GOT3 (cell line): ENCODE measurements at places on chromosomes 11 and 22.

DNA sequence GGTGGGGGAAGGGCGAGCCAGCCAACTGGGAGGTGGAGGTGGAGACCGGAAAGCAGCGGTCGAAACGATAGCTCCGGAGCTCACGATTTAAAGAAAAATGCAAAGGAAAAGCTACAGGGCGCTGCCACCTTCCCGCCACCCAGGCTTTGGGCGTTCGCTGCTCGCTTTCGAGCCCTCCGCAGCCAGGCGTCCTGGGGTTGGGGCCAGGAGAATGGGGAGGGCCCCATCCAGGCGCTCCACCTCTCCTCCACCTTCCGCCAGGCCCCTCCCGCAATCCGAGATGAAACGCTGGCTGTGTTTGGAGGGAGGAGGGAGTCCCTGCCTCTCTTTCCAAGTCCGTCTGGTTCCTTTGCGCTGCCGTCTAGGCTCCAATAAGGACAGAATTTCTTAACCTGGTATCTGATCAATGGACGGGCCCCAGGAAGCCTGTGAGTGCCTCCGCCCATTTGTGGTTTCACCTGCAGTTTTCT, 483 bp upstream of the ABTB2 start:
- no peak for DNase-seq

GRCh38 chr11:20617346-20618005, 18.1 kb downstream of the SLC6A5 start:
- no peak for DNase-seq

DNA sequence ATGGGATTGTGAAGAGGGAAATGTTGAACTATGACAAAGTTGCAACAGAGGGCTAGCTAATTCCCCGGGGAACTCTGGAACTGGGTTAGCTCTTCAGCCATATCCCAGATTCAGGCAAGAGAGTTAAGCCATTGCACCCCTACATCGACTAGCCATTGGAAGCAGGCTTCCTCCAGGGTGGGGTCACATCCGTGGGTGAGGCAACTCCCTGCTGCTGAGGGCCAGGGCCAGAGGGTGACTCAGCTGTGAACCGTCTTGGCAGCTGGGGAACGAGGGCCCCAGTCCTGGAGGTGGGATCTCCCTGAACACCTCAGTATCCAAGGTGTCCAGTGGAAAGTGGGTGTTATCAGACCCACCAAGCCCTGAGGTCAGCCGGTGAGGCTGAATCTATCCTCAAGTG, 41.1 kb downstream of the RPS6KA4 start:
- DNase-seq = no peak

DNA sequence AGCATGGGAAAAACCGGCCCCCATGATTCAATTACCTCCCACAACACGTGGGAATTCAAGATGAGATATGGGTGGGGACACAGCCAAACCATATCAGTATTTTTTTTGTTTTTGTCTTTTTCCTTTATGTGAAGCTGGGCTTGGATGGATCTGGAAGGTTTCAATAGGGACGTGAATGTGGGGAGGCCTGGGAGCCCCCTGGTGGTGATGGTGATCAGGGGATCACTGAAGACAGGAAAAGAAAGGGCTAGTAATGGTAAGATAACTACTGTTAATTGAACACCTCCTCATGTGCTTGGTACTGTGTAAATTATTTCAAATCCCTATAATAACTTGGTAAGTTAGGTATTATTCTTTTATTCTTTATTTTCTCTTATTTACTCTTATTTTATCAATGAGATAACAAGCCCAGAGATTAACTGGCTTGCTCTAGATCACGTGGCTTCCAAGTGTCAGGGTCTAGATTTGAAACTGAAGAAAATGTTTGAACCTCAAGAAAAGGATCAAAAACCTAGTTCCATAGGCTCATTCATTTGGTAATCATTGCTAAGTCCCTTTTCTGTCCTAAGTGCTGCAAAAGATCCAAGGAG, 364.2 kb downstream of the TENM4 start:
- no peak for DNase-seq

- no peak for DNase-seq
Observed at GRCh38 chr22:23242473-23243001, 62.2 kb downstream of the BCR start.

DNA sequence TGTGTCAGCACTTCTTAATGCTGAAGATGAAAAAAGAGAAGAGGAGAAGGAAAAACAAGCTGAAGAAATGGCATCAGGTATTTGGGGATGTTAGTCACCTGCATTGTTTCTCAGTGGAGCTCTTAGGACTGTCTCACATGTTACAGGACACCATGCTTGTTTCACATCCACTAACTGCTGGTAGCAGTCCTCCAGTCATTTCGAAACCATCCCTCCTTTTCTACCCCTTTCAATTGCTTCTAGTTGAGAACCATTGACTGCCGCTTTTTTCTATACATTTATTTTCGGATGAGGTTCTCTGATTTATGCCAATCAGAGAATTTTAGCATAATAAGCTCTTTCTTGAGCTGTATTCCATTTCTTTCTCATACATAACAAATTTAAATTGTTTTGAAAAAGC, 21.5 kb downstream of the BIRC2 start:
- no peak for DNase-seq

DNA sequence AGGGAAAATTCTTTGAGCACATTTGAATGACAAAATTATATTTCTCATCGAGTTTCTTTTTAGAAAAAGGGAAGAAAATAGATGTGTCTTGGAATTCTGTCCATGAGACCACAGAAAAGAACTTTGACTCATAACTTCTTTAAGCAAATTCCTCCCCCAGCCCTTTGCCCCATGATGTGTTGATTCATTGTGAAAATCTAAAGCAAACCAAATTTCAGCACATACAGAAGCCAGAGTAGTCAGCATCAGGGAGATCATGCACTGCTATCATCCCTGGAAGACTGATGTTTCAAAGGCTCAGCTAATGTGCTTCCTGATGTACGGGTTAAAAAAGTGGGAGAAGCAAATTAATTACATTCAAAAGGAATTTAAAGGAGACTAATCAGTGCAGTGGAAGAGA, 159.7 kb downstream of the FAT3 start:
- no peak for DNase-seq

DNA sequence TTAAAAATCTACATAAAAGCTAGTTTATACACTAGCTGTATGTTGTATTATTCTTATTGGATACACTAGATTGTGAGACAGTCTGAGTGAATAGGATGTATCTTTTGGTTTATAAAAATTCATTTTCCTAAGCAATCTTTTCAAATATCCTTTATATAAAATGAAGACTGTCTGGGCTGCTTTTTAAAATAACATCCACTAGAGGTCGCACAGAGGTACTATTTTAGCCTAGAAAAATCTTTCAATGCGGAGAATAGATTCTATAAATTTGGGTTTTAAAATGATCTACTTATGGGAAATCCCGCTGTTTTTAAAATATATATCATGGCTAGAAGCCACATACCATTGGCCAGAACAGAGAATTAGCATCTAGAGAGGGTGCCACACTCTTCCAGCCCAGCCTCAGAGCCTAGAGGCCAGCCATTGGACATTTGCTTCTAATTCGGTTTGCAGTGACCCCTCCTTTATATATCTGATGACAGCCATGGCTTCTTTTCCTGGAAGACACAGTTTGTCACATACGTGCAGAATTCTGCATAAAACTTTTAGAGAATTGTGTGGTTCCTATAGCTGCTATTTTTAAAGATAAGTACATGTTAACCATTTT, 7.3 kb downstream of the C11orf97 start:
- DNase-seq = no peak

GRCh38 chr11:129732941-129733340, 82.7 kb upstream of the TMEM45B start:
- DNase-seq = no peak

DNA sequence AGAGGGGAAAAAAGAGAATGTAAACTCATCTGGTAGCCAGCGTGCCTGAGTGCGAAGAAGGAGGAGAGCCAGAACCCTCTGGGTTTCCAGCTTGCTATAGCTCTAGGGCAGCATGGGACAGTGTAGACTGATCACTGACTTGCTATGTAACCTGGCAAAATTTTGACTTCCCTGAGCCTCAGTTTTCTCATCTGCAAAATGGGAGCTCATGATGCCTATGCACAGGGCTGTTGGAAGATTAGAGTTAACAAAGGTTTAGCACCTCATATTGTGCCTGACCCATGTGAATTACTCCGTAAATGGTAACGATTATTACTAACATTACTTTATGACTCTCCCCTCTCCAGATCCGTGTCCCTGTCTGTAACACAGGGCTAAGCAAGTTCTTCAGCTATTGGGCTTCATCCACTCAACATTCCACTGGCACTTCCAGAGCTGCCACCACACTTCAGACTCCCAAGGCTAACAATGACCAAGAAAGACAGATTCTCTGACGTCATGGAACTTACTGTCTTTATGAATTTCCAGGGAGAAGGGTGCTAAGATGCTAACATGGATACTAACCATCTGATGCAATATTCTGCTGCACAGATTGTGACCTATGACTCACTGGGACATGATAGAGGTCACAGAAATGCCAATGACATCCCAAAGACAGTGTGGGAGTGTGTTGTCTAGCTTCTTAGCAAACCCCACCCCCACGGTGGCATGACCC, 195.2 kb downstream of the TRIM29 start:
- no peak for DNase-seq

DNA sequence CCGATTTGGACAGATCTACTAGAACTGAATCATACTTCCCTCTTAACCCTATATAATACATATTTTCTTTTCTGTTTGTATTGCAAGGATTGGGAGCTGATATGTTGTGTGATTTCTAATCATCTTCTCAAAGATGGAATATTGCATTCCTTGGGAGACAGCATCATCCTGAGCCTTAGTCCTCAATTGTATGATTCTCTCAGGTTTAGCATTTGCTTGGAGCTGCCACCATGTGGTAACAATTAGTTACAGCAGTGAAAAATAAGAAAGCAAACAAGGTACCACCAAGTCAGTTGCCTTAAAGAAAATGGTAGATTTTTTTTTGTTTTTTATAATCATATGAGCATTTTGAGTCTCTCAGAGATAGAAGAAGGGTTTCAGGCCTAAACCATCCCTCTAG, 11.9 kb downstream of the SNX19 start:
- DNase-seq = no peak

DNA sequence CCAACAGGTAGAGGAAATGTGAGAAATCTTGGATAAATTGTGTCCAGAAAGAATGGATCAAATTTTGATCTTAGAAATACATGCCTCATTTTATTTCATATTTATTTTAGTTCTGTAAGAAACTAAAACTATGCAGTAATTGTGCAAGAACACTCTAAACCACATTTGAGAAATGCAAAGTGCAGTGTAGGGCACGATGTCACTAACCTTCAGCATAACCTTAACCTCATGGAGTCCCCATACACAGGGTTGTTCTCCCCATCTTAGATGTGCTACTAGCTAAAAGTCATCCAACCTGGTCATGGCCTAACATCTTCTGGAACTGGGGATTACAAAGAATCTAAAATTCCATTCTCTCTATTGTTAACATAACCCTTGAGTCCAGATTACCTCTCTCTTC, 48.4 kb upstream of the ARHGAP42 start:
- DNase-seq = no peak

DNA sequence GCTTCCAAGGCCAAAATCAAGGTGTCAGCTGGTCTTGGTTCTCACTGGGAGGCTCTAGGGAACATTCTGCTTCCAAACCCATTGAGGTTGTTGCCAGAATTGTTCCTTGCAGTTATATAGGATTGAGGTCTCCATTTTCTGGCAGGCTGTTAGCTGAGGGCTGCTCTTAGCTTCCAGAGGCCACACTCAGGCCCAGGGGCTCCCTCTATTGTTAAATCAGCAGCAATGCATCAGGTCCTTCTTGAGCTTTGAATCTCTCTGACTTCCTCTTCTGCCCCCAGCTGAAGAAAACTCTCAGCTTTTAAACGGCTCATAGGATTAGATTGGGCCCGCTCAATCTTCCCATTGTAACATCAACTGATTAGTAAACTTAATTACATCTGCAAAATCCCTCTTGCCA, 39.3 kb upstream of the BSX start:
- DNase-seq = no peak

GRCh38 chr11:46618837-46619236, 1.5 kb downstream of the ATG13 start:
- no peak for DNase-seq

GRCh38 chr11:282171-282570, 4.0 kb downstream of the NLRP6 start:
- DNase-seq = no peak

GRCh38 chr11:119347940-119348605, 1.6 kb upstream of the MFRP start:
- DNase-seq = no peak

- no peak for DNase-seq
Observed at GRCh38 chr11:93238956-93239355, 41.2 kb upstream of the SLC36A4 start.

GRCh38 chr11:12245549-12246016, 131.8 kb upstream of the PARVA start:
- DNase-seq = no peak

- no peak for DNase-seq
Observed at GRCh38 chr22:23803001-23803819, 16.4 kb downstream of the SMARCB1 start.

GRCh38 chr11:87775036-87775435, 400.2 kb downstream of the RAB38 start:
- no peak for DNase-seq

- DNase-seq = no peak
Observed at GRCh38 chr11:86248609-86249008, 4.1 kb downstream of the EED start.
